Fibroblast of skin of left quadriceps (primary cell): ENCODE measurements at places on chromosomes 5 and 9.

DNA sequence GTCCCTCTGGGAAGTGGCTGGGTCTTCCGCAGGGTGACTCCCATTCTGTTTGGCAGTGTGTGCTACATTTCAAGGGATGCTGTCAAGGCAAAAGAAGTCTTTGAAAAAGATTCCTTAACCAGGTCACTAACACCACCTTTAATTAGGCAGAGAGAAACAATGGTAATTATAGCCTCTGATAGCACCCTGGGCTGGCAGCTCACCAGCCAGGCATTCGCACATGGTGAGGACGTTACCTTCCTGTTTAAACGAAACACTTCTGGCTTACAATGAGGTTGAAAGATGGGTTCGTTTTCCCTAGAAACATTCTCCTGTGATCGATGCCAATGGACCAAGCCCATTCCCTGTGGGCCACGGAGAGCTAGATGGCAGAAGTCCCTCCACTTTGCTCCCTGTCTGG is 230.1 kb upstream of the PANK3 start:
- no peak for DNase-seq

DNA sequence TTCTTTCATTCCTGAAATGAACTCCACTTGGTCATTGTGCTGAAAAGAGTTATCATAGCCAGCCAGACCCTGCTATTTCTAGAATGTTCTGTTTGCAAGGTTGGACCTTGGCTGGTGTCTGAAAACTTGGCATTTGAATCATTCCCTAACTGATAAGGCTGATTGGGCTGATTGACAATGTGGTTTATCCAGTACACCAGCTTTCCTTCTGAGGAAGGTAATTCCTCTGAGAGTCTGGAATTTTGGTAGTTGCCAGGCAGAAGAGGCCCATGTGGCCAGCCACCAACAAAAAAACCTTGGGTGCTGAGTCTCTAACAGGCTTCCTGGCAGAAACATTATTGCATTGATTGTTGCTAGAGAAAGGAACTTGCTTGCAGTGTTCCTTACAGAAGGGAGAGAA is 15.3 kb downstream of the SEC61B start:
- DNase-seq, result no peak

GRCh38 chr9:114506082-114506390 is 763 bp upstream of the WHRN start:
- no peak for DNase-seq

GRCh38 chr5:81371354-81371876 is 22.5 kb downstream of the ACOT12 start:
- no peak for DNase-seq

DNA sequence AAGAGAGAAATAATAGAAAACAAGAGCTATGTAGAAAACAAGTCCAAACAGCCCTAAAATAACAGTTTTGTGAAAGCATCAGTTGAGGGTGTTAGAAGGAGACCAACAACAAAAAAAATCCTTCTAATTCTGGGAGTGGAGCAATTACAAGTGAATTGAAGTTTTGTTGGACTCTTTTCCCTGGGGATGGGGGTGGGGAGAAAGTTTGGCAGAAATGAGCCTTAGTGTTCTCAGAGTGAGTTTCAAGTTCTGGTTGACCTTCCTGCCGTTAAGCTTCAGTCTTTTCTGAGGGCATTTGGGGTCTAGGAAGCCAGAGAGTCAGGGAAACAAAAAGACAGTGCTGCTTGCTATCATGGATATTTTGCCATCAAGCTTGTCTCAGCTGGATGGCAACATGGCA is 106.3 kb upstream of the TRIM32 start:
- no peak for DNase-seq

- no peak for DNase-seq
Measured at GRCh38 chr9:22512495-22512894, 65.9 kb downstream of the DMRTA1 start.
